Activated CD4-positive, alpha-beta T cell treated with anti-CD3 and anti-CD28 coated beads, Interleukin-2, amount 10 ng/mL, durations not matched to agents 24 days and 14 days (primary cell): ENCODE measurements at places on chromosomes 2 and 18.

- DNase-seq, result no peak
These were observed 17.6 kb upstream of the SPATS2L start for GRCh38 chr2:200288670-200289429.

DNA sequence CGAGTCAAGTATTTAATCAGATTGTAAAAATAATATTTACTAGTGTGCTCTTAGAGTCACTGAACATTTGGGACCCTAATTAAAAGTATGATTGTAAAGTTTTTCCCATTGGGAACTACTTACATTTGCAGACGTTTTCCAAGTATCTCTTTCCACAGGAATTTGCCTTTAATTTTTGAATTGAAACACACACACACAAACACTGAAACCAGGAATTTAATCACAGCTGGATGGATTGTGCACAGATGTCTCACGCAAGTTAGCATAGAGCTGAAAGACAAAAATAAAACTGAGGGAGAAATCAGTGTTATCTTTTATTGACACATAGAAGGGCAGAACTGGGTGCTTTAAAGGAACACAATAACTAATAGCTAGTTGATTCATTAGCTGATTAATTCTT, 230.7 kb downstream of the RND3 start:
- DNase-seq, result no peak

GRCh38 chr18:23995180-23995579, 19.4 kb upstream of the TTC39C start:
- no peak for DNase-seq

DNA sequence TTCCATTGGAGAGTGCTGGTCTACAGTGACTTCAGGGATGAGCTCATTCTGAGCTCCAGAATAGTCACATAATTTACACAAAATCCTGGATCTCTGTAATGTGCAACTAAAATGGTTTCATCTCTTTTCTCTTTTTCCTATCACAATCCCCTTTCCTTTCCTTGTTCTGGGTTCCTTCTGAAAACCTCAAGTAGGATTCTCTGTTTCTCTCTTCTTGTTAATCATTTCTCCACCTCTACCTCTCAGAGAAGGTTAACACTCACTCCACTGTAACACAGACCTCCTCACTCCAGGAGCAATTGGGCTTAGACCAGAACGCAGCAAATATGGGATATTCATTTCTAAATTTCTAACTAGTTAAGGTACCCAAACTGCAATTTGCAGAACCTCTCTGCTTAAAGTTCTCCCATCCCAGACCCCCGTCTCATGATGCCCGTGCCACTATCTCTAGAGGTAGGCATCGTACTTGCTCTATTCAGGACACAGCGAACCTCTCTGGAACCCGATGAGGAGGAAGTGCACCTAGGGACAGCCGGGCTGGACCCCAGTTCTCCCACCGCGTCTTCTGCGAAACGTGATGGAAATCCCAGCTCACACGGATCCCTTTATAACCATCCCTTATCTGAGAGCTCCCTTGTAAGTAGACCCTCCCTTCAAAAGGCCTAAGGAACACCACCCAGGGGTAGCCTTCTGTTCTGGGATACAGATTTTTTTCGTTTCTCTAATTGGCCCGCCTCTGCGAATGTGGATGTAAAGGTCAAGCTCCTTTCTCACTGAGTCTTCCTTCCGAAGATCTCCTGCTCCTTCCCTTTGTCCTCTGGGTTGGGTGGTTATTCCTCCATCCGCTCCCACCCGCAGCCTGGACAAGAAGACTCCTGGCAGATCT, 1.3 kb downstream of the FOXI3 start:
- no peak for DNase-seq

DNA sequence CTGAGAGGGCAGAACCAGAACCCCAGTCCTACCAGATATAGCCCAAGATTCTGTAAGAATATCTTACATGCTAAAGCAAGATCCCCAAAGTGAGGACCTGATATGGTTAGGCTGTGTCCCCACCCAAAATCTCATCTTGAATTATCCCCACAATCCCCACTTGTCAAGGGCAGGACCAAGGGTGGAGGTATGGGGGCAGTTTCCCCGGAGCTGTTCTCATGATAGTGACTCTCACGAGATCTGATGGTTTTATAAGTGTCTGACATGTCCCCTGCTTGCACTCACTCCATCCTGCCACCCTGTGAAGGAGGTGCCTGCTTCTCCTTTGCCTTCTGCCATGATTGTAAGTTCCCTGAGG, 19.9 kb downstream of the TTC32 start:
- DNase-seq, result no peak

DNA sequence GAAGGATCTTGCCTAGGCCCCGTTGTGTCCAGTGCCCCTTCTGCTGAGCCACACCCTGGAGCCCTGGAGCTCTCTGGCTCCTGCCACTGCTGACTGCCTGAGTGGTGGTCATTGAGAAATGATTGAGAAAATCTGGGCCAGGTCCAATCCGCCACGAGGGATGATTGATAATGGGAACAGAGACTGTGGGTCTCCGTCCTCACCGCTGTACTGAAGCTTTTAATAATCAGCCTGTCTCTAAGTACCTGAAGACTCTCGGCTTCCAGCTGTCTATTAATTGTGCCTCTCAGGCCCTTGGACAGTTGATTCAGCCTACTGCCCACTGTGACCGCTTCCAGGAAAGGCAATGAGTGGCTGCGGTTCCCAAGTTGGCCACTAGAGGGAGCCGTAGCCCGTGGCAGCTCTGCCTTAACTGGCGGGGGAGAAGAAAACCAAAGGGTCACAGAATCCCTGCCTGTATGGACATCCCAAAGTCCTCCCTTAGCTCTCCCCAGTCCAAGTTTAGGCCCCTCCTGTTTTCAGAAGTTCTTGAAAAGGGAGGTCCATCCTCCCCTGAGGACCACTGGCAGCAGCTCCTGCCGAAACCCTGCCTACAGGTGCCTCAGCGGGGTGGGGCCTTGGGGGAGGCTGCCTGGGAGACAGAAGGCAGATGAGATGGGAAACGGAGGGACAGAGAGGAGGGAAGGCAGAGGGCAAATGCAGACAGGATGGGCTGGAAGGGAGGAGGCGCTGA, 213.6 kb downstream of the TNS1 start:
- peak; percentile 94 for DNase-seq

DNA sequence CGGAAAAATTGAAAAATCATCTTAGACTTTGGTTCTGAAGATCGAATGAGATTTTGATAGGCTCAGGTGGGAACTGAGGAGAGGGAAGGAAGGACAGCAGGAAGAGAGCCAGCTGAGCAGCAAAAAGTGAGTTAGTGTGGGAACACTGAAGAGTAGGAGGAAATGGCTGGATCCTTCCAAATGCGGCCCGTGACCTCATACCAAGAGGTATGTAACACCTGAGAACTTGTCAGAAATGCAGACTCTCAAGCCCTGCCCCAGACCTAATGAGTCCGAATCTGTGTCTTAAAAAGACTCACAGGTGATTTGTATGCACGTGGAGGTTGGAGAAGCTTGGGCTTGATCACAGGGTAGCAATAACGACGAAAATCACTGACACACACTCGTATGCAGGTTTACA, 42.0 kb downstream of the COL4A3 start:
- DNase-seq, result no peak

DNA sequence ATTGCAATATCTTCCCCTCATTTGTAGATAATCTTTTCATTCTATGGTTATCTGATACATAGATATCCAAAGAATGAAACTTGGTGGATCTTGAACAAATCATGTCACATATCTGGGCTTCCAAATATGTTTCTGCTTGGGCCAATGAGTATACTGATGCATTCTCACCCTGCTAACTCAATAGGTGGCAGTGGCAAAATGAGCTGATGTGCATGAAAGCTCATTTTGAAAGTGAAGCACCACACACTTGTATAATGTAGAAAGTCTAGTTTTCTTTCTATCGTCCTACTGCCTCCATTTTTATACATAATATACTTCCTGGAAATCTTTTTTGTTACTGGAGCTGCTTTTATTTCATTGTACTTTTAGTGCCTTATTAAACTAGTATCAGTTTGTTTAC, 208.2 kb downstream of the PRKCE start:
- DNase-seq, result no peak

- no peak for DNase-seq
These were observed 78.2 kb downstream of the GBX2 start for GRCh38 chr2:236090027-236090382.
